ENCODE measurements at places on chromosomes 7 and 10.

DNA sequence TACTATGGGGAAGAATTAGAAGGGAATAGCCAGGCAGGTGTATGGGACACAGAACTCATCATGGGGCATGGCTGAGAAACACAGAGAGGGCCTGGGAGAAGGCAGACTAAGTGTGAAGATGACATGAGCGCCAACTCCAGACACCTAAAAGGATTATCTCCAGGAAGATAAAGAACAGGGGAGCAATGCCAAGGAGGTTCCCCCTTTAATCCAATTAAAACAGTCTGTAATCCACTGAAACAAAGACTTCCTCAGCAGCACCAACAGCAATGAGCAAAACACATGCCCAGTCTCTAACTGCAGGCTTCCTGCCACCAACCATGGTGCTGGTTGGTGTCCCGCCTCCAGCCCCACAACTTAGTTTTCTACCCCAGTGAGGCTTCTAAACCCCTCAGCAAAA, 108.9 kb downstream of the GRID1 start:
- no peak for DNase-seq

- no peak for DNase-seq
Measured at GRCh38 chr10:112460366-112460765, 13.4 kb downstream of the VTI1A start.

DNA sequence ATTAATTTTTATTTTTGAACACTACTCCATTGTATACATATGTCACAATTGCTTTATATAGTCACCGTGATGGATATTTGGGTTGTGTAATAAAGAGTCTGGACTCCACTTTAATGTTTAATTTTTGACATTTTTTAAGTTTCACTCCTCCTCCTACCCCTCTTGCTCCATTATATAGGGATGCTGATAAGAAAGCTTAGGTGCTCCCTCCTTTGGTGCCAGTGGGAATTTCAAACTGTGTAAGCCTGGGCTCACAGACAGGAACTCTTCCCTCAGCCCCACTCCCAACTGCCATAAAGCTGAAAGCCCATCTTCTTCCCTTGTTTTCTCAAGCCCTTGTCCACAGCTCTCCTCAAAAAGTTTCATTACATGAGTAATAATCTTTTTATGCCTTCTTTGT, 47.6 kb downstream of the TWIST1 start:
- DNase-seq: no peak

DNA sequence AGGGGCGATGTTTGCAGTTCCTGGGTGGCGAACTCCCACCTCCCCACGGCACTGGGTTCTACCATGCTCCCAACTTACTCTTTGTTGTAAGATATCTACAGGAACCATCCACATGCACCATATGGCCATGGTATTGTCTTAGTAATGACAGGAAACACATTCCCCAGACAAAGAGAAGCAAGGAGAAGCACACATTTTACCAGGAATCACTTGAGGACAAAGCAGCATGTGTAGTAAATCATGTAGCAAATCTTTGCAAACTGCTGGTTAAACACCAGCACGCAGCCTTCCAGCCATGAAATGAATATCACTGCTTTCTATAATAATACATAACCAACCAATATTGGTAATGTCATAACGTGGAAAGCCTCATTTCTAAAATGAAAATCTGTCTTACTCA, 101.2 kb downstream of the NRP1 start:
- no peak for DNase-seq

- peak; percentile 67 for DNase-seq
Measured at GRCh38 chr10:955820-956217, 24.3 kb upstream of the LARP4B start.

DNA sequence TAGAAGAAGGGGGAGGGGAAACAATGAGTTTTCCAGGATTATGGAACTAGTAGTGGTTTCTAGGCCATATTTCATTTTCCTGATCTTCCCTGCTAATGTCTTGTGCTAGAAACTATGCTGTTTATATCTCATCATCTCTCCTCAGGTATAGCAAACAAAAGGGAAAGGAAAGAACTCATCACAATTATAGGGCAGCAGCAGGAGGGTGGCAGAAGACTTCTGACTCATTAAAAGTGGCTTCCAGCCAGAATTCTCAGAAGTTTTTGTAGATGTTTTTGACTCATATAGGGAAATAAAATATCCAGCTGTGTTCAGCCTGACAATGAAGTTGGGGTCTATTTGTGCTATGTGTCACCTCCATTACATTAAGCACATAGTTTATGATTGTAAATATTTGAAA, 6.5 kb downstream of the AHR start:
- peak; percentile 71 for DNase-seq

- DNase-seq: no peak
Measured at GRCh38 chr7:25789701-25790640, 362.0 kb upstream of the NFE2L3 start.

GRCh38 chr7:158321936-158322615, 265.5 kb downstream of the PTPRN2 start:
- no peak for DNase-seq

DNA sequence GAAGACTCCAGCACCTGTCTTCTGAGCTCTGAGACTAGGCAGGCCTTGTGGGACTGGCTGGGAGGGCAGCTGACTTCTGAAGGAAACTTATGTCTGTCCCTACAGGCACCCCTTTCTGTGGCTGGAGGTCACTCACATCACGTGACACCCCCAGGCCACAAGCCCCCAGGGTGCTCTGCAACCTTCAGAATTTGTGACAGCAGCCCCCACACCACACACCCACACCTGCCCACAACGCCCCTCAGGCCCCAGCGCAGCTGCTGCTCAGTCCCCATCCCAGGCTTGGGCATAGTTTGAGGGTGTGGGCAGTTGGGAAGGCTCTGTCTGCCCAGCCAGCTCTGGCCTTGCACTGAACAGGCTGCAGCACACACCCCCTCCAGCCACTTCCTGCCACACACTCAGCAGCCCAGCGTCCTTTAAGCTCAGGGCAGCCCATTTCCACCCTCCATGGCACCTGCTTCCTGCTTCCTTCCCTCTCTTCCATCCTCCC, 80.0 kb upstream of the UNC5B start:
- no peak for DNase-seq

DNA sequence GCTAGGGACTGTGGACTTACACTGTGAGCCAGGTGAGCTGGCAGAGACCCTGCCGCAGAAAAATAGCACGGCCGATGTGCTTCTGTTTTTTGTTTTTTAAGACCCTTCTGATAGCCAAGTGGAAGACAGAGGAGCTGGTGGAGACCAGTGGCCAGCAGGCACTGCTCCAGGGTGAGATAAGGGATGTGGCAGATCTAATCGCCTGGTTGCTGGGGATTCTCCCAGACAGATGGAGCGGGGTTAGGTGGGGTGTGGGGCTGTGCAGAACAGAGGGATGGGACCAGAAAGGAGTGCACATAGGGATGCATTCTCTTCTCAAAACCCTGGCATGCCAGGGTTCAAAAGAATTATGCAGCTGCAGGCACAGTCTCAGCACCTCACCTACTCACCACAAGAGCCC, 82.2 kb downstream of the VOPP1 start:
- DNase-seq: no peak

- DNase-seq: no peak
Measured at GRCh38 chr10:8534891-8535290, 480.4 kb downstream of the GATA3 start.

DNA sequence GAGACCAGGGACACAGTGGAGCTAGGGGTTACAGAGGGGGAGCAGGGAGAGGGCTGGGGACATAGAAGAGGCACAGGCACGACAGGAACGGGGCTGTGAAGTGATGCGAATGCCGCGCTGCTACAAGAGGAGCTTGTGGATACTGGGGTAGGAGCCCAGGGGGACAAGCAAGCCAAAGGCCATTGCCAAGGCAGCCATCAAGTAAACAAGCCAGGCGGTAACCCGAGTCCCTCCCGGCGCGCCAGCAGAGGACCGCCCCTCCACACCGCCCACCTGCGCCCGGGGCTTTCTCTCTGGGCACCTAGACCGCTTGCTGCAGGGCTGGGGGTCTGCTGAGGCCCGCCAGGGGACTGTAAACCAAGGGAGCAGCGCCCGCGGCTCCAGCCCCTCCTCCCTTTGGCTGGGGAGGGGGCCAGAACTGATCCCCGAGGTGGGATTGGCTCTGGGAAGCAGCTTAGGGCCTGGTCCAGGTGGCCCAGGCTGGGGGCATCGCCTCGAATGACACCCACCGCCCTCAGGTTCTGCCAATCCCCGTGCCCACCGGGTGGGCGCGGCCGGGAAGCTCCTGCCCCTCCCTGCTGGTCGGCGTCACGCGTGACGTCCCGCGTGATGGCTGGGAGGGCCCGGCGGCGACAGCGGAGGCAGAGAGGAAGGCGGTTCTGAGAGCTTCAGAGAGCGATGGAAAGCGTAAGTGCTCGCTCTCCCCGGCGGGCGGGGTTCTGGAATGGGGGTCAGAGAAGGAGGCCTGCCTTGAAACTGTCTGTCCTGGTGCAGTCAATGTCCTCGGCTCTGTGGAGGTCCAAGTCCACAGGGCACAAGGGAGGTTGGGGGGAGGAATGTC, 982 bp downstream of the SFXN3 start:
- peak; percentile 79 for DNase-seq

GRCh38 chr10:8829592-8829991, 775.1 kb downstream of the GATA3 start:
- DNase-seq: no peak

GRCh38 chr10:22427890-22428571, 82.7 kb downstream of the SPAG6 start:
- peak; percentile 70 for DNase-seq

GRCh38 chr7:11203683-11204082, 230.0 kb downstream of the PHF14 start:
- DNase-seq: peak; percentile 37

GRCh38 chr7:26185131-26185843, 15.3 kb downstream of the HNRNPA2B1 start:
- DNase-seq: no peak

DNA sequence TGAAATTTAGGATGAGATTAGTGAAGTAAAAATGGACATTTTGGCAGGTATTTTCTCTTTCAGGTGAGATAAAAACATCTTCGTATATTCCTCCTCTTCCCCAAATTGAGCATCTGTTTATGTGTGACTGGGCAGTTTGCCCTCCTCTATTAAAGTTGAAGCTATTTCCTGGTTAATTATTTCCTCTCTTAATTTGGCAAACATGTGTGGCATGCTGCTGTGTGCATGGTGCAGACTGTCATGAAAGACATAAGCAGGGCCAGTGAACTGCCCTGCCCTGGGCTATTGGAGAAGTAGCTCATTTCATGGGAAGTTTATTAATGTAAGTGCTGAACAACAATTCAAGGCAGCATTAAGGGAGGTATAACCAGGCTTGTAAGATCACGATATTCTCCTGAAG, 52.6 kb downstream of the EVX1 start:
- DNase-seq: peak; percentile 2

GRCh38 chr10:117316701-117317100, 58.5 kb downstream of the PDZD8 start:
- no peak for DNase-seq

DNA sequence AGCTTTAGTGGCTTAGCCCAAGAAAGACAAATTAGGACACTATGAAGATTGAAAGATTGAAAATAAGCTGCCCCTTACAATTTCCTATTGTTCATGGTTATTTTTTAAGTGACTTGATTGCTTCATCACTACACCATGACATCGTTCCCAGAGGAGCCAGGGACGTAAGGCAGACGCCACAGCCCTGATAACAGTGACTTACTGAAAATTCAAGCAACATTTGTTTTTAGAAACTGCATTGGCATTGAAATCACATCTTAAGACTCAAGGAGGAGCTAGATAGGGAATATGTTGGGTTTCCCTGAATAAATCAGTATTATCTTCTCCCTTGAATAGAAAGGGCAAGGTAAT, 38.7 kb upstream of the ANK3 start:
- DNase-seq: no peak

- no peak for DNase-seq
Measured at GRCh38 chr7:87875151-87876039, 765 bp downstream of the SLC25A40 start.

DNA sequence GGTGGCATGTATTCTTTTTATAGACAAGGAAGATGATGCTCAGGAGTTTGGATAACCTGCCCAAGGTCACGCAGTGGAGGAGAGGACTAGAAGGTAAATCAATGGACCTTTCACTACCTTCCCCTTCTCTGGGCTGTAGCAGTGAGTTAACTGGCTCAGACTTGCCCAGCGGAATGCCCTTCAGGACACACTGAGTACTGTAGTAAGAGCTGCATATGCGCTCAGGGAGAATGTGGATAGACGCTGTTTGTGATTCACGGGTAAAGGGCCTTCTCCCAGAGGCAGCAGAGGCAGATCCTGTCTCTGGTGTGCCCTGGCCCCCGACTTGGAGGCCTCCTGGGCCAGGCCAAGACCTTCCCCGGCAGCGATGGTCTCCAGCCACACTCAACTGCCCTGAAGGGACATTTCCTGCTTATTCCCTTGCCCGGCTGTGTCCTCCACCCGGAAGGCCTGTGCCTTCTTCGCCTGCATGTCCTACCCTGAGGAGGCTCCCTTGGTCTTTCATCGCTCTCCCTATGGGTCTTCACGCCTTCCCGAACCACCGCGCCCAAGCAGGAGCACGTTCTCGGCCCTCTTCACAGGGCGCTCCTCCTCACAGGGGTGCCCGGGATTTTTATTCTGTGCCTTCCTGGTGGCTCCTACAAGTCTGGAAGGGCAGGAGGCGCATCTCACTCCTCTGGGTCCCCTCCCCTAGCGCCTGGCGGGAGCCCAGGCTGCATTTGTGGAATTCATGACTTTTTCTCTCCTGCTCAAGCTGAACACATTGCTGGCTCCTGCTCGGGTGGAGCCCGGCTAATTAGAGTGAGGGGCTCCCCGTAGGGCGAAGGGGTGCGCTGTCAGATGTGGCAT, 1.8 kb upstream of the IKZF1 start:
- DNase-seq: no peak
